ENCODE measurements at places on chromosomes 4 and X. TPM values are rescaled to one million over a fixed set of nuclear protein-coding genes. Genes with fewer than 3 reads are reported as not detected.

Gene FAM47E
- 2.4 TPM for total RNA-seq

Gene GRPR
- total RNA-seq: 0.45 TPM

Gene PLK4
- total RNA-seq: 1.3 TPM

Gene IQSEC2
- 27.4 TPM for total RNA-seq

Gene PROM1
- total RNA-seq: 8.0 TPM

Gene XAGE2
- not detected for total RNA-seq

DNA sequence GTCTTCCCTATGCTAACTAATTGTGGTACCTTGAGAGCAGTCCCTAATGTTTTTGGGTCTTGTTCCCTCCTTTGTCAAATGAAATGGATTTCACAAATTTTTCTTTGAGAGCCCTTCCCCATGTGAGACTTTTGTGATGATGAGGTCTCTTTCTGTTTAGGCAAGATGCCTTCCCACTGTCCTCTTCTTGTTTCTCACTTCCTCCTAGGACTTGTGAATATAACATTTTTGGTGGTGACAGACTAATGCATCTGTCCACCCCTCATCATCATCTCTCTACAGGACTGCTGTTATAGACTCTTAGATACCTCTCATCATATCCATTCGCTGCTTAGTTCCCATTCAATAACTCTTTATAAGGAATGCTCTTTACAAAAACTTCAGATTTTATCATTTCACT is 8.7 kb upstream of the ANK2 start:
- no peak overlapping the region for H3K27ac ChIP-seq
- H3K36me3 ChIP-seq: no peaks in the 10 kb centered on the region
- no peak overlapping the region for H3K4me3 ChIP-seq

DNA sequence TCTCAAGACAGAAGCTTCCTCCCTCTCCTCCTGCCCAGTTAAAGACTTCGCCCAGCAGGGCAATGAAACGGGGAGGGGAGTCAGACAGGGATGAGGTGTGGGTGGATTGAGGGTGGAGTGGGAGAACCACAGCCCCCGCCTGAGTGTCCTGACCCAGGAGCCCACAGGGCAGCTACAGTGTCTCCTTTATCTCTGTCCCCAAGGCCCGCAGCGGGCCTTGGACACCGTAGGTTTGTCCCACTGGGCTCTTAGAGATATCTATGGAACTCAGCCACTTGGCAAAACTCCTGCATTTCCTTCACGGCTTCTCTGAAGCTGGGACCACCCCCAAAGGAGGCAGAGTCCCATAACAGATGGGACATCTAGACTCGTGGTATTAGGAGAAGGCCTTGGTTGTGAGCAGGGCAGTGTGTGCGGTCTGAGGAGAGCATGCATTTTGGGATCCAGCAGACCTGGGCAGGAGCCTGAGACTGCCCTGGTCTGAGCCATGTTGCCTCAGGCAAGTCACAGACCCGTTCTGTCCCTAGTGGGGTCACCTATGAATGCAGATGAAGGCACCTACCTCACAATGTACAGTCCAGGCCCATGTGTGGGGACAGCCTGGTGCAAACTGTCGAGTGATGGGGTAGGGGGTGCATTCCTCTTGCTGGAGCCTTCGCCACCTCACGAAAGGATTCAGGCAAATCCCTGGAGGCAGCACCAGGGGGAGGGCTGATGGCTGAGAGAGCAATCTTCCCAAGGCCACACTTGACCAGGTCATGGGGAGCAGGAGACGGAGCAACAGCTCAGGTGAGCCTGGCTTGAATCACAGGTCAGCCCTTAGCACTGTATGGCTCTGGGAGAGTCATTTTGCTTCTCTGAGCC is 225.7 kb upstream of the PSAPL1 start:
- no peaks in the 10 kb centered on the region for H3K4me1 ChIP-seq
- no peak overlapping the region for H3K27ac ChIP-seq
- H3K36me3 ChIP-seq: no peaks in the 10 kb centered on the region
- DNase-seq: no peak

- H3K4me1 ChIP-seq: no peaks in the 10 kb centered on the region
- DNase-seq: peak; percentile 39
- H3K36me3 ChIP-seq: no peaks in the 10 kb centered on the region
- H3K4me3 ChIP-seq: no peak overlapping the region
- H3K27ac ChIP-seq: no peak overlapping the region
Measured at GRCh38 chrX:69065451-69065850, 99.8 kb downstream of the PJA1 start.

DNA sequence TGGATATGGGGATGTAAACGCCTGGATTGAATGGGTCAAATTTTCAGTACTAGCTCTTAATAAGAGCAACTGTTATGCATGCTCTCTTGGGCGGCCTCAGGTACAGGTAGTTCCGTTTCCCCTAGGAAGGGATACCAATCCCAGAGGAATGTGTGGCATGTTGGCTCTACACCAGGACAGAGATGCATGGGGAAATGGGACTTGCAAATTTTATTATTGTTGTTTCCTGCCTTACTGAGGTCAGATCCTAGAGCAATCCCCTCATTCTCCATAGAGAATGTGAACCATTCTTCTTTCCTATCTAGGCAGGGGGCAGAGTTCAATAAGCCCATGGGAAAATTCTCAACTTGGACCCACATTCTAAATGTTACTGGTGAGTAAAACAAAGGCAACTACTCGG is 361.8 kb upstream of the FGF16 start:
- no peak overlapping the region for H3K27ac ChIP-seq
- no peak for DNase-seq
- H3K4me1 ChIP-seq: no peaks in the 10 kb centered on the region
- H3K27me3 ChIP-seq: no peaks in the 10 kb centered on the region

GRCh38 chr4:64584981-64585557 is 175.8 kb upstream of the TECRL start:
- H3K27ac ChIP-seq: no peak overlapping the region
- DNase-seq: no peak
- H3K4me3 ChIP-seq: no peak overlapping the region
- H3K4me1 ChIP-seq: no peaks in the 10 kb centered on the region
- no peaks in the 10 kb centered on the region for H3K27me3 ChIP-seq

DNA sequence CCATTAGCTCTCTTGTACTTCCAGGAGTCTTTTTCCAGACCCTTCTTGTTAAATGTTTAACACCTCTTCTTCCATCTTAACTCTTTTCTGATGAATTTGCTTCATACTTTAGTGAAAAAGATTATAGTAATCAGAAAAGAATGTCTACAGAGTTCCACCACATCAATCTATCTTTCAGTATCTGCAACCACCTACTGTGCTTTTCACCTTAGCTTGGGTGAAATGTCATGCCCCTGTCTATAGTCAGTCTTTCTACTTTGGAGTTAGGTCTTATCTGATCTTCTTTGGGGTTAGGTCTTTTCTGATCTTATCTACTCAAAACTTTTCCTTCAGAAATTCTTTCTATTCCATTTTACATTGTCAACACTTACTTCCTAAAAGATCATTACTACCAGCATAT is 1310.2 kb downstream of the PCDH7 start:
- no peak for DNase-seq
- no peaks in the 10 kb centered on the region for H3K36me3 ChIP-seq
- no peaks in the 10 kb centered on the region for H3K27me3 ChIP-seq
- H3K4me1 ChIP-seq: no peaks in the 10 kb centered on the region
- H3K4me3 ChIP-seq: no peak overlapping the region

- no peak overlapping the region for H3K4me3 ChIP-seq
- H3K4me1 ChIP-seq: no peaks in the 10 kb centered on the region
- H3K27ac ChIP-seq: no peak overlapping the region
- no peaks in the 10 kb centered on the region for H3K27me3 ChIP-seq
- peak; percentile 69 for DNase-seq
Measured at GRCh38 chr4:27010334-27010940, 149.8 kb downstream of the STIM2 start.

GRCh38 chr4:76998251-76998901 is 48.8 kb downstream of the SEPTIN11 start:
- peaks cover 9% of the 10 kb centered on the region for H3K36me3 ChIP-seq
- no peaks in the 10 kb centered on the region for H3K27me3 ChIP-seq
- no peak for DNase-seq
- no peak overlapping the region for H3K4me3 ChIP-seq
- H3K4me1 ChIP-seq: no peaks in the 10 kb centered on the region
- H3K27ac ChIP-seq: no peak overlapping the region

DNA sequence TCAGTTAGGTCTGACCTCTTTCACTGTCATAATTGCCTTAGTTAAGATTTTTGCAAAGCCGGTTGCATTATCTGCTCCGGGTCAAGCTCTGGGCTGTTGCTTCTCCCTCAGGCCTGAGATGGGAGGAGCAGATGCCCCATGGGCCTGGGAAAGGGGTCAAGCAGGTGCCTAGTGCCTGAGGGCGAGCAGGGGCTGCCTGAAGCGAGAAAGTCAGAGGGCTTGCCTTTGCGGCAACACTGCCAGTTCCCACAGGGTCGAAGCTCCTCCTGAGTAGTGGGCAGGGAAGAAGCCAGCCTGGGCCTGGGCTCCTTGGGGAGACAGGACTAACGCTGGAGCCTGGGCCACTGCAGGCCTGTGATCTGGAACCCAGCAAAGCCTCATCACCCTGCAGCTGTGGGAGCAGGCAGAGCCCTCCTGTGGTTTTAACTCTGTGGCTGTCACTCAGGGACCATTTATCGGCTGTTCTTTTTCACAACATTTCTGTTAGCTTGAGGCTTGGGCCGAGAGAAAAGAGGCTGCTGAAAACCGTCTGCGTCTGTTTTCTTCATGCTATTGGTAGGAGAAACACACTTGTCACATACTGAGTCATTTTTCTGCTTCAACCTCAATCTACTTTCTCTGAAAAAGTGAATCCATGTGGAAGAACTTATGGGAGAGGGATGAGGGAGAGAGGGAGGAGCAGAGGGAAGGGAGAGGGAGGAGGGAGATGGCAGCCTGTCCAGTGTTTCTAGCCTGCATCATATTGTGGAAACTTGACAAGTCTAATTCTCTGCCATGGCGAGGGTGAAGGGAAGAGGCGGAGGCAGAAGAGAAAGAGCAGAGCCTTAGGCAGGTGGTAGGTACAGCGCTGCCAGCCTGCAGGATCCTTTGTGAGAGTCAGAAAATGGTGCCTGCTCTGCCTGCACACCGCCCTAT is 68.4 kb downstream of the RHOH start:
- no peak for DNase-seq
- no peaks in the 10 kb centered on the region for H3K27me3 ChIP-seq
- H3K4me1 ChIP-seq: no peaks in the 10 kb centered on the region
- H3K4me3 ChIP-seq: no peak overlapping the region
- H3K27ac ChIP-seq: no peak overlapping the region

- DNase-seq: no peak
- H3K27ac ChIP-seq: no peak overlapping the region
- no peaks in the 10 kb centered on the region for H3K27me3 ChIP-seq
- no peaks in the 10 kb centered on the region for H3K4me1 ChIP-seq
- H3K36me3 ChIP-seq: no peaks in the 10 kb centered on the region
- no peak overlapping the region for H3K4me3 ChIP-seq
Measured at GRCh38 chr4:37852376-37852775, 25.9 kb downstream of the PGM2 start.

DNA sequence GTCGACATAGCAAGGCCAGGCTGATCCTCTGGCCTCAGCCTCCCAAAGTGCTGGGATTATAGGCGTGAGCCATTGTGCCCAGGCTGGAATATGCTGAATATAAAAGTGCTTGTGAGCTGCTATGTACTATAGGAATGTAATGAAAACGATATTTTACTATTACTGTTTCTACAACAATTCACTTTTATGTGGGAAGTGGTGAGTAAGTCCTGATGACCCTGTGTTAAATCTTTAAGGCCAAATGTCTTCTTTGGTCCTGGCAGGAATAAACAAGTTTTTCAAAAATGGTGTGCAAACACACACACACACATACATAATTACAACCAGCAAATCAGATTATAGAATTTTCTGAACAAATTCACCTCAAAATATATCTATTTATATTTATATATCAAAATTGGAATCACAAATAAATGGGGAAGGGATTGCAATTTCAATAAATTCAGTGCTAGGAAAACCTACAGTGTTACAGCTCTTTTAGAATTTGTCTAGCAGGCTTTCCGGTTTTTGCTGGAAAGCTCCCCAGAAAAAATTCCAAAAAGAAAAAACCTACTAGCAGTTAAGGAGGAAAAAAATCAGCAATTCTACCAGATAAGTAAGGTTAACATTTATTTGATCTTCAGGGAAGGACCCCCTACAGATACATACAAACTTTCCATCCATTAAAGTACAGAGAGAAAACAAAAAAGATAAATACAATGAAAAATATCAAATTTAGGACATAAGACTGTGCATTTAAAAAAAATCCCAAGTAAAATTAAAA is 17.9 kb downstream of the SMIM14 start:
- H3K36me3 ChIP-seq: peaks cover under 1% of the 10 kb centered on the region
- DNase-seq: no peak
- peak overlapping the region; percentile 43 for H3K27ac ChIP-seq
- H3K27me3 ChIP-seq: no peaks in the 10 kb centered on the region

DNA sequence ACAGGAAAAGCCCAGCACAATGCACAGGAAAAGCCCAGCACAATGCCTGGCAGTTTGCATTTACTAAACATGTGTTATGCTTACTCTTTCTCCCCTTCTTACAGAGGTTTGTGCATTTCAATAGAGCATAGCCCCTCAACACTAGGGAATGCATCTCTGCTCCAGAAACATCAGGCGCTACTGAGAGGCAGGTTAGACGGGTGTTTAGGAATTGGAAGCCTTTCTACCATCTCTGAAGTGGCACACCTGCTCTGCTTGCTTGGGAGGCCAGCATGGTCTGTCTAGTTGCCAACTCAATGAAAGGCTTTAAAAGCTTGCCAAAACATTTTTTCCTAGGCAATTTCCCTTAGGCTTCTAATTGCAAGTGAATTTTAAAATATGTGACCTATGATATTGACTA is 55.7 kb downstream of the GRID2 start:
- no peak overlapping the region for H3K27ac ChIP-seq
- no peak for DNase-seq
- no peaks in the 10 kb centered on the region for H3K27me3 ChIP-seq
- no peak overlapping the region for H3K4me3 ChIP-seq

DNA sequence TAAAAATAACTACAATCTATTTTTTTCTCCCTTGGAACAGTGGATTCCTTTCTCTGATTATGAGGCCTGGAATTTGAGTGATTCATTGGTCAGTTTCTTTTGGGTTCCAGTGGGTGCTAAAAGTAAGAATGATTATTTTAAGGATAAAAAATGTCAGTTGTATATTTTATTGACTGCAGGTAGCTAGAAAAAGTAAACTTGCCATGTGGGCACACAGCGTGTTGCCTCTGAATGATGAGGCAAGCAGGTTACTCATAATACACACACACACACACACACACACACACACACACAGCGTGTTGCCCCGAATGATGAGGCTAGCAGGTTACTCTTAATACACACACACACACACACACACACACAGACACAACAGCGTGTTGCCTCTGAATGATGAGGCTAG is 13.8 kb downstream of the GALNT7 start:
- no peaks in the 10 kb centered on the region for H3K36me3 ChIP-seq
- DNase-seq: no peak

DNA sequence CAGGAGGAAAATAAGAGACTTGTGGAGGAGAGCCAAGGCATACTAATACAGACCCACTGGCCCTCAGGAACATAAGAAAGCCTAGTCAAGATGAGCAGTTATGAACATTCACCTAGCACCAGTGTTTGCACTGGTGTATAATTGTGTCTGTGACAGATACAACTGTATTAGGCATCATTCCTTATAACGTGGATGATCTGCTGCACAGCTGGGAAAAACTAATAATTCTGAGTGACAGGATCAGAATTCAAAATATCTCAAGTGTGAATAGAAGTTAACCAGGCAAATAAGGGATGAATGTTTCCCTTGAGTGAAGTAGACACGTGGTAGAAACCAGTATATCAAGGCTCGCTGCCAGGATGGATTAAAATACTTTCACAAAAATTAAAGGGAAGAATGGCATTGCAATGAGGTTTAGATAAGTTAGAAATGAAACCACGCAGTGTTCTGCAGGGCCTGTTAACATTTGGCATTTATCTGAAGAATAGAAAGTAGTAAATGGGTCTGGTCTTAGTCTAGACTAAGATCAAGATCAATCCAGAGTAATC is 325.9 kb downstream of the EPHA5 start:
- H3K27ac ChIP-seq: no peak overlapping the region
- no peaks in the 10 kb centered on the region for H3K36me3 ChIP-seq
- DNase-seq: no peak
